Fibroblast of villous mesenchyme (primary cell): ENCODE measurements at places on chromosomes 13 and 19. TPM values are rescaled to one million over a fixed set of nuclear protein-coding genes. Genes with fewer than 3 reads are reported as not detected.

The CCDC97 gene
- 9.7 and 11.2 TPM in 2 replicates for total RNA-seq

DNA sequence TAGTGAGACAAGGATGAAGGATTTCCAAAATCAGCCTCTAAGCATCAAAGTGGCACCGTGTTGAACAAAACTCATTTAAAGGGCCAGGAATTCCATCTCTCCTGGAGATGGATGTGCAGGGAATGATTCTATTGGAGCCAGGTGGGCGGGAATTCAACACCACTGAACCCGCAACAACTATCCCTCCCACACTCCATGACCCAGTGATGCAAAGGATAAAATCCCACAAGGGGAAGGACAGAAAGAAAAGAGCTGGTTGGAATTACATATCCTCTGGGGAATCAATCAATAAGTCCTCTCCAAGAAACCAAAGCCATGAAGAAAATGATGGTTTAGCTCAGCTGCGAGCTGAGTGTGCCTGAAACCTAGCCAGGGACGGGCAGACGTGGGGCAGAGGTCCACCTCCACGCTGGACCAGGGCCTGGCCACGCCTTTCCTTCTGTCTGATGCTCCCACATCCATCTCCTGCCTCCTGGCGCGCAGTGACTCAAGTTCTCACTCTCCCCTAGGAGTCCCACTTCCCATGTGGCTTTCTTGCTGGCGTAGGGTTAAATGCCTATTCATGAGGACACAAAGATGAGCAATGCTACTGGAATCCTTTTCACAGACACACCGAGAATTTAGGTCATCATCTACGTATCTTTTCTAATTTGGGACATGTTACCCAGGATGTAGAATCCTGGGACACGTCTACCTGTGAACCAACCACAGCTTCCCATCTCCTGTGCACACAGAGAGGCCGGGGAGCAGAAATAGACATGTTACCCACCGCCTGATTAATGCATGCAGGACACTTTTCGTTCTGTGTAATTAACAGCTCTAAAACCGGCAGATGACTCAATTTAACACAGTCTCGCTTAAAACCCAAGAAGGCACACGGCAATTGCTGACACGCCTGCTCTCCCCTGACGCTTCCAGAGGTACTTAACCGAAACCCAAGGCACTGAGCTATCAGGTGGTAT is 48.6 kb downstream of the PEPD start:
- peak; percentile 88 for DNase-seq

- DNase-seq: no peak
Measured at GRCh38 chr13:49908637-49909036, 27.5 kb downstream of the SPRYD7 start.

DNA sequence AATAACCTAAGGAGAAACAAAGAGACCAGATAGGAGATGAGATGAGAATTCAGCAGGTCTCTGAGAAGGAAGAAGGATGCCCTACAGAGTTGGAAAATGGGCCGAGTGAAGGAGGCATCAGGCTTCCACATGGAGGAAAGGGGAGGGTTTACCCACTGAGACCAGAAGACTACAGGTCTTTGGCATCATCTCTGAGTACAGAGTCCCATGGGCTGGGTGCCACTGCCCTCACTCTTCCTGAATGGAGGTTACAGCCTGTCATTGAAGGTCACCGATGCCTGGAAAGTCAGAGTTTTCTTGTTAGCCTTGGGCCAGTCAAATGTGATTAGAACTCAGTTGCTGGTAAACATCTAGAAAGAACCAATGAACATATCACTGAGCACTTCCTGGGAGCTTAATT is 9.9 kb downstream of the ZNF302 start:
- DNase-seq: no peak

- peak; percentile 31 for DNase-seq
Measured at GRCh38 chr19:13611596-13611995, 105.3 kb upstream of the CACNA1A start.

The CERS1 gene
- 0.32 and 1.3 TPM in 2 replicates for total RNA-seq

- DNase-seq: no peak
Measured at GRCh38 chr13:106560821-106561220, 7.1 kb downstream of the ARGLU1 start.

- no peak for DNase-seq
Measured at GRCh38 chr19:17686592-17687024, 1.5 kb downstream of the UNC13A start.

DNA sequence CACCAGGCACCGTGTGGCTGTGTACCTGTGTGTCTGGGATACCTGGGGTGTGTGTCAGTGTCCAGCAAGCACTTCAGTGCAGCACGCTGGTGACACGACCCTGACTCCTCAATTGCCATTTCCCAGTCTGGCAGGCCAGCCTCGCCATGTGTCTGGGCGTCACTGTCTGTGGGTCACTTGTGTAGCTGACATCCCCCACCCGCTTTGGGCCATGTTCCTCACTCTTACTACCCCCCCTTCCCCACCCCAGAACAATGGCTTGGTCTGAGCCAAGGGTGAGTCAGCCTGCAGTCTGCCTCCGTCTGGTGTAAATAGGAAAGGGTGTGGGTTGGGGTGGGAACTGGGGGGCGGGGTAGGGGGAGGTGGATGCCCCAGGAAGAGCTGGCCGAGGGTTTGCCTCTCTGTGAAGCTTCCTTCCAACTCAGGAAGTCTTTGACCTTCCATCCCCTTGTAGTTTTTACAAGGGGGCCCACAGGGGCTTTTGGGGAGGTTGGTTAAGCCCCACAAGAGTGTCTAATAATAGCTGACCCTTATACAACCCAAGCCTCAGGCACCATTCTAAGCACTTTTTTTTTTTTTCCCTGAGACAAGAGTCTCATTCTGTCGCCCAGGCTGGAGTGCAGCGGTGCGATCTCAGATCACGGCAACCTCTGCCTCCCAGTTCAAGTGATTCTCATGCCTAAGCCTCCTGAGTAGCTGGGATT is 17.6 kb downstream of the NOVA2 start:
- DNase-seq: no peak

DNA sequence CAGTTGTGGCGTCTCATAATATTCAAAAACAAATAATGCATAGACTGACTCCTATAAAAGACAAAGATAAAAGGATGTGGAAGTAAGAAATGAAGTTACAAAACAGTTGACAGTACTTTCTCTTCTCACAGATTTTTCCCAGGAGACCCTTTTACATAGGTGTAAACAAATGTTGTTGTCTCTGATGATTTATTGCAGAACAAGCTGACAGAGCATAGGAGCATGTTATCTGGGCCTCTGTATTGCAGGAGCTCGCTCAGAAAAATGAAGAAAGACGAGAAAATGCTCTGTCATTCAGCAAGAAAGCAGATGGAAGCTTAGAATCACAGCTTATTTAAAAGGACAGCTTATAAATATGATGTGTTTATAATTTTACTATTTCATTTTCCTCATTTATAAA is 353.6 kb upstream of the GPC6 start:
- no peak for DNase-seq

The LGALS16 gene
- not detected in 2 replicates for total RNA-seq

DNA sequence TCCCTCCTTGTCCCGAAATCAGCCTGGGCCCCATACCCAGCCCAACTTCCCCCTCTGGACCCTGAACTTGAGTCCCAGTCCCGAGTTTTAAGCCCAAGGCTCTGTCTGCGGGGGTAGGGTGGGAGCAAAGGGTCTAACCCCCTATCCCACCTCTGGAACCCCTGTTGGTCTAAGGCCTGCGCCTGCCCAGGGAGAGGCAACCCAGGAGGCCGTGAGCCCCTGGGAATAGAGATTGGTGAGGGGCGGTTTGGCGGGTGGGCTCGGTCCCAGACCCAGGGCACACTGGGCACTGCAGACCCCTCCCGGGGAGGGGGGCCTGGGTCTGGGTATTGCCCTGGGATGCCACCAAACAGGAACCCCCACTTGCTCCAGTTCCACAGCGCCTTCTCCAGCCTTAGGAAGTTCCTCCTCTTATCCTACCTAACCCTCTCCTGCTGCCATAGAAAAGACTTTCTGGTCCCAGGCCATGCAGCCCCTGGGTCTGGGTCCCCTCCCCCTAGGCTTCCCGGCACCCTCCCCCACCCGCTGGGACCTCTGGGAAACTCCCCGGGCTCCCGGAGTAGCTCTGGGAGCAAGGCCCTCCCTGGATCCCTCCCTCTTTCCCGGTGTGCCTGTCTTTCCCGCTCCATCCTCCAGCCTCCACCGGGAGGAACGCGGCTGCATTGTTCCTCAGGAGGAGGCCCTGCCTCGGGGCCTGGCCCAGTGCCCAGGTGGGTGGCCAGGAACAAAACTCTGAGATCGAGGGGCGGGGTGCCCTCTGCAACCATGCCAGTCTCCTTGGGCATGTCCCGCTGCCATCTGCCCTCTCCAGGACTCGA is 33.6 kb upstream of the NANOS3 start:
- DNase-seq: no peak

DNA sequence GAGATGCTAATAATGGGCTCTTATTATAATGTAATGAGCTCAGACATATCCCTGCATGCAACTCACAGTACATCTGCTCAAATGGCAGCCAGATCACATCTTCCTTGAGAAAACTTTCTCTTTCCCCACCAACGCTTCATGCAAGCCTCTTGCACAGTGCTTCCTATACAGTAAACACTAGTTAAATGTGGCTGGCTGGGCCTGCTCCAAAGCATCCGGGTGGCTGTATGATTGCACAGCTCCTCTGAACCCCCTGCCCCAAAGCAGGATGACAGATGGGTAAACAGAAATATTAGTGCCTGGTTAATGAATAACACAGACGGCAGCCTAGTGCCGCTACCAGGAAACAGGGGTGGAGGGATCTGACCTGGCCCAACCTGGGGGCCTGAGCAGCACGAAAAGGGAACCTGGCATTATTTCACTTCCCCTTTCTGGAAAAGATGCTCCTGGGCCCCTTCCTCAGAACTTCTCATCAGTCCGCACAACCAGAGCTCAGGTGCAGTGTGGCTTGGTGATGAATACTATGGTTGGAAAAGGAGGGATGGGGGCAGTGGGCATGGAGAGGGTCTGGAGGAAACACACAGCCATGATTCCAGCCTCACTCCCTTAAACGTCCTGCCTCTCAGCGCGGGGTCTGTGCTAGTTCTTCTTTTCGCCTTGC is 10.8 kb downstream of the FFAR2 start:
- no peak for DNase-seq

DNA sequence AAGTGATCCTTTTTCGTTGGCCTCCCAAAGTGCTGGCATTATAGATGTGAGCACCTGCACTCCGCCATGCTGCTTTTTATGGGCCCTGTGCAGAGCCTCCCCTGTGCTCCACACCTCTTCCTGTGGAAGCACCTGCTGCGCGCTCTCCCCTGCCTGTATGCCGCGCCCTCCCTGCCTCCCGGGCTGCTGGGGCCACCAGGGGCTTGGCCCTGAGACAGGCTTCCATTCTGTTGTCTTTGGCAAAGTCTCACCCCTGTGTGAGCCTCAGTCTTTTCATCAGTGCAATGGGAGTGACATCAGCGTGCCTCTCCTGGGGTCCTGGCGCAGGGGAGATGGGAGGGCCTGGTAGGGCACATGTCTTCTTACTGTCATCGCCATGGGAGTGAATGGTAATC is 1.3 kb downstream of the FAM174C start:
- DNase-seq: no peak

GRCh38 chr19:33671211-33671610 is 49.5 kb downstream of the CHST8 start:
- DNase-seq: no peak

The TMEM59L gene
- under 0.01 and 0.32 TPM in 2 replicates for total RNA-seq
